ENCODE measurements at places on chromosomes 1 and 21. TPM values are rescaled to one million over a fixed set of nuclear protein-coding genes. Genes with fewer than 3 reads are reported as not detected.

- H3K4me3 ChIP-seq: peak overlapping the region; percentile 78
- peak; percentile 98 for DNase-seq
- H3K36me3 ChIP-seq: no peaks in the 10 kb centered on the region
- peaks cover 95% of the 10 kb centered on the region for H3K4me1 ChIP-seq
These were observed 31.3 kb downstream of the CCN1 start for GRCh38 chr1:85611856-85612255.

DNA sequence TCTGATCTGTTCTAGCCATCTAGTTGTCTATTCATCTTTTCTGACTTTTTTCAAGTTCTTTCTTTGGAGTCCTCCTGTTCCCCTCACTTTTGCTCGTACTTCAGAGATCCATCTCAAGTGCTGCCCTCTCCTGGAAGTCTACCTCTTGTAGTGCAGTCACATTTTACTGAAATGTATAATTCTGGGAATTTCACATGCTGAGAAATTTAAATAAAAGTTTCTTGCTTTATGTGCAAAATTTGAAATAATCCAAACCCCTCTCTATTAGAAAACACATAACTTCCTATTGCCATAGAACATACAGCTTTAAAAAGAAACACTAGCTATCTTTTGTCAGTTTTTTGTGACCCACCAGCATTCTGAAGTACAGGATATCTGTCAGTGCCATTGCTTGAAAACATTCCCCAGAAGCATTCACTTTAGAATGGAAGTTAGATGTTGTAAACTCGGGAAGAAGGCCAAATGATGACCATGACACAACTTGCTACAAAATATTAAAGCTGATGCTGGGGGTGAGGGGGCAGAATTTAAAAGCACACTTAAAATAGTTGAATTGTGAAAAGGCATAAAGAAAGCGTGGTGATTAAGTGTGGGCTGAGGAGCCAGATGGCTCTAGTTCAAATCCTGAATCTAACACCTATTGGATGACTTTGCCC lies 22.0 kb downstream of the RLF start:
- peak overlapping the region; percentile 6 for H3K27ac ChIP-seq
- H3K4me3 ChIP-seq: no peak overlapping the region
- H3K27me3 ChIP-seq: no peaks in the 10 kb centered on the region
- peak; percentile 13 for DNase-seq
- H3K36me3 ChIP-seq: peaks cover 10% of the 10 kb centered on the region
- H3K4me1 ChIP-seq: peaks cover 58% of the 10 kb centered on the region

GRCh38 chr1:156748670-156749418 lies 2.6 kb downstream of the HDGF start:
- peaks cover 28% of the 10 kb centered on the region for H3K36me3 ChIP-seq
- H3K4me3 ChIP-seq: peak overlapping the region; percentile 98
- no peak for DNase-seq
- H3K27ac ChIP-seq: peak overlapping the region; percentile 98

- H3K4me1 ChIP-seq: peaks cover 28% of the 10 kb centered on the region
- H3K4me3 ChIP-seq: no peak overlapping the region
- H3K27ac ChIP-seq: no peak overlapping the region
- no peak for DNase-seq
- H3K36me3 ChIP-seq: peaks cover 4% of the 10 kb centered on the region
These were observed 360.8 kb downstream of the GPATCH2 start for GRCh38 chr1:217270101-217270500.

SLC9C2 gene
- not detected for total RNA-seq

DNA sequence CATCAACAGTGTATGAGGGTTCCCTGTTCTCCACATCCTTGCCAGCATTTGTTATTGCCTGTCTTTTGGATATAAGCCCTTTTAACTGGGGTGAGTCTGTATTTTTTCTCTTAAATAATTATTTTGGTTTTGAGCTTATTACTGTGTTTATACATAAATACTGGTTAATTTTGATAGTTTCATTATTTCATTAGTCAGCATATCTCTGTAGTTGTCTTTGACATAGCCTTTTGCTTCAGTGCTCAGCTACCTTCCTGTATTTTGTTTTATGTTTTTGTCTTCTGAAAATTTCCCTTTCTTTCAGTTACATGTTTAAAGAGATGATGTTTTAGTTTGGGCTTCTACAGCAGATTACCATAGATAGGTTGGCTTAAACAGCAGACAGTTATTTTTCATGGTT lies 138.1 kb downstream of the XPR1 start:
- peaks cover 42% of the 10 kb centered on the region for H3K4me1 ChIP-seq
- DNase-seq: no peak
- H3K27ac ChIP-seq: no peak overlapping the region
- peaks cover 11% of the 10 kb centered on the region for H3K36me3 ChIP-seq
- no peak overlapping the region for H3K4me3 ChIP-seq

- DNase-seq: no peak
- H3K36me3 ChIP-seq: no peaks in the 10 kb centered on the region
- H3K4me3 ChIP-seq: no peak overlapping the region
- no peak overlapping the region for H3K27ac ChIP-seq
- no peaks in the 10 kb centered on the region for H3K27me3 ChIP-seq
These were observed 609.1 kb downstream of the PTPRC start for GRCh38 chr1:199247891-199248290.

PPM1J gene
- total RNA-seq: 1.2 TPM

DNA sequence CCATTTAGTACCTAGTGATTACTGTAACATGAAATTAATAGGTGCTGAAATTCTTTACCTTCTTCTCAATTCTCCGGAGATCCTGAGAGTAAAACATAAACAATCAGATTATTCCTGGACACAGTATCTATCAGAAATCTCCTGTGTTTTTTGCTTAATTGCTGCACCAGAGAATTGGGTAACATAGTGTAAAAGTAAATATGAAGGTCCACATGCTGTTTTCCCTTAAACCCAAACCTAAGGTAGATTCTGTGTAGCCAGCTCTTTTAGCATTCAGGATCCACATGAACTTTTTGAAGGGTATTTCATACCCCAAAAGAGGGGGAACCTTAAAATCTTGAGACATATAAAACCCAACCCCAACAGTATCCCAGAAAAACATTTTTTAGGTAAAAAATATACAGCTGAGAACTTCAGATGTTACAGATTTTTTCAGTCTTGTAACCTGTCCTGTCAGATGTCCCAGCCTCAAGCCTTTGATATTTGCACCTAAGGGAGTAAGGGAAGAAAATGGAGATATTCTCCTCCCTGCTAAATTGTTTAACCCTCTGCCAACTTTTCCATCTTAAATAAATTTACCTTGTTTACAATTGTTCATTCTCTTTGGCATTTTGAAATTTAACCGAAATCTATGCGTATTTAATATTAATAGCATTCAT lies 11.2 kb downstream of the ODR4 start:
- no peak overlapping the region for H3K27ac ChIP-seq
- H3K4me3 ChIP-seq: no peak overlapping the region
- DNase-seq: no peak
- H3K27me3 ChIP-seq: no peaks in the 10 kb centered on the region
- H3K4me1 ChIP-seq: peaks cover 4% of the 10 kb centered on the region

NPPB gene
- not detected for total RNA-seq

DNA sequence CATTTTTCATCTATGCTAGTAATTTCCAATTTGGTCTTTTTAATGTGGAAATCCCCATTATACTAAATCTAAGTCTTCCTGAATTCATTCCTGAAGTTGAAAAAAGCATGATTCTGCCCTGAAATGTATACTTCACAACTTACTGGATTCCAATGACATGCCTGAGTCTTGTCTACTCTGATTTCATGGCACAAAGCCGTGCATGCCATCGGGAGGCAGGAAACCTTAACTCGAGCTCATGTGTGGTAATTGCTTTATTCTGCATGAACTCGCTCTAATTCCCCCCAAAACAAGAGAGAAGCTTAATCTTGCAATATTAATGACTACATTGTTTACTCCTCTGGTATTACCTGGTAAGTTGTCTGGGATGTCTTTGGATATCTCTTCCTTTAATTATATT lies 39.6 kb upstream of the PBX1 start:
- H3K27me3 ChIP-seq: no peaks in the 10 kb centered on the region
- H3K4me3 ChIP-seq: no peak overlapping the region
- H3K4me1 ChIP-seq: no peaks in the 10 kb centered on the region
- no peak overlapping the region for H3K27ac ChIP-seq

DNA sequence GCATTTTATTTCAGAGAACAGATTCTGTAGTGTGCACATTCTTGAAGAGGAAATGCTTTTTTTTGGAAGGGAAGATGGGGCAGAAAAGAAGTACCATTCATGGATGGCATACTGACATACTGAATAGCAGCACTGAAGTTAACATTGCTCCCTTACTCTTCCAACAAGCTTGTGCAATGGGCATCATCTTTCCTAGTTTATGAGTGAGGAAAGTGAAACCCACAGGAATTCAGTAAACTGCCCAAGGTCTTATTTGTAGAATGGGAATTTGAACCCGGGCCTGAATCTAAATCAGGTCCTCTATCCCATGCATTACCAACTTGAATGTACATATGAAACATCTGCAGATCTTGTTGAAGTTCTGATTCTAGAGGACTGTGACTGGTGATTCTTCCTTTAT lies 215.7 kb upstream of the FGGY start:
- H3K27me3 ChIP-seq: no peaks in the 10 kb centered on the region
- H3K36me3 ChIP-seq: no peaks in the 10 kb centered on the region
- peak overlapping the region; percentile 69 for H3K27ac ChIP-seq
- DNase-seq: no peak
- H3K4me1 ChIP-seq: peaks cover 65% of the 10 kb centered on the region
- H3K4me3 ChIP-seq: no peak overlapping the region

GRCh38 chr1:180278596-180279395 lies 48.7 kb downstream of the LHX4 start:
- H3K27me3 ChIP-seq: no peaks in the 10 kb centered on the region
- H3K4me1 ChIP-seq: no peaks in the 10 kb centered on the region
- DNase-seq: no peak
- H3K36me3 ChIP-seq: peaks cover 16% of the 10 kb centered on the region
- no peak overlapping the region for H3K27ac ChIP-seq
- H3K4me3 ChIP-seq: no peak overlapping the region

NEK2 gene
- total RNA-seq: 26.0 TPM

- peak overlapping the region; percentile 23 for H3K4me3 ChIP-seq
- H3K27me3 ChIP-seq: no peaks in the 10 kb centered on the region
- peak overlapping the region; percentile 58 for H3K27ac ChIP-seq
These were observed 348.2 kb upstream of the DUSP10 start for GRCh38 chr1:222090103-222090502.

IFI44L gene
- total RNA-seq: 0.69 TPM

GRCh38 chr1:38045401-38046332 lies 926 bp downstream of the POU3F1 start:
- H3K4me3 ChIP-seq: no peak overlapping the region
- no peak for DNase-seq
- H3K4me1 ChIP-seq: peaks cover 5% of the 10 kb centered on the region
- H3K36me3 ChIP-seq: no peaks in the 10 kb centered on the region
- H3K27me3 ChIP-seq: peaks cover 57% of the 10 kb centered on the region
- no peak overlapping the region for H3K27ac ChIP-seq

- DNase-seq: no peak
- H3K27me3 ChIP-seq: peaks cover 26% of the 10 kb centered on the region
- H3K27ac ChIP-seq: no peak overlapping the region
- H3K4me3 ChIP-seq: no peak overlapping the region
- H3K36me3 ChIP-seq: peaks cover 13% of the 10 kb centered on the region
These were observed 50.8 kb downstream of the CHD5 start for GRCh38 chr1:6129313-6129712.

KCNN3 gene
- not detected for total RNA-seq

KAZN gene
- total RNA-seq: 21.0 TPM

GRCh38 chr1:240705579-240705978 lies 93.6 kb upstream of the GREM2 start:
- 0 out of 2 replicates have a peak, but pooled peaks cover under 1% of the 10 kb centered on the region for H3K36me3 ChIP-seq
- peaks cover 34% of the 10 kb centered on the region for H3K4me1 ChIP-seq
- peak; percentile 58 for DNase-seq
- H3K4me3 ChIP-seq: no peak overlapping the region

GRCh38 chr21:38671773-38672172 lies 134.0 kb upstream of the ETS2 start:
- no peaks in the 10 kb centered on the region for H3K36me3 ChIP-seq
- peaks cover 64% of the 10 kb centered on the region for H3K27me3 ChIP-seq
- H3K4me3 ChIP-seq: no peak overlapping the region
- no peak for DNase-seq

- H3K36me3 ChIP-seq: no peaks in the 10 kb centered on the region
- H3K4me3 ChIP-seq: no peak overlapping the region
- peak; percentile 45 for DNase-seq
- peaks cover 20% of the 10 kb centered on the region for H3K27me3 ChIP-seq
- H3K4me1 ChIP-seq: peaks cover 16% of the 10 kb centered on the region
- no peak overlapping the region for H3K27ac ChIP-seq
These were observed 5.1 kb upstream of the CAPN8 start for GRCh38 chr1:223670458-223671159.

PTPN22 gene
- total RNA-seq: 1.6 TPM

- H3K4me3 ChIP-seq: no peak overlapping the region
- H3K27ac ChIP-seq: no peak overlapping the region
- H3K27me3 ChIP-seq: no peaks in the 10 kb centered on the region
- H3K4me1 ChIP-seq: peaks cover 39% of the 10 kb centered on the region
These were observed 63.3 kb downstream of the PBX1 start for GRCh38 chr1:164622068-164622845.

OR14K1 gene
- not detected for total RNA-seq

DNA sequence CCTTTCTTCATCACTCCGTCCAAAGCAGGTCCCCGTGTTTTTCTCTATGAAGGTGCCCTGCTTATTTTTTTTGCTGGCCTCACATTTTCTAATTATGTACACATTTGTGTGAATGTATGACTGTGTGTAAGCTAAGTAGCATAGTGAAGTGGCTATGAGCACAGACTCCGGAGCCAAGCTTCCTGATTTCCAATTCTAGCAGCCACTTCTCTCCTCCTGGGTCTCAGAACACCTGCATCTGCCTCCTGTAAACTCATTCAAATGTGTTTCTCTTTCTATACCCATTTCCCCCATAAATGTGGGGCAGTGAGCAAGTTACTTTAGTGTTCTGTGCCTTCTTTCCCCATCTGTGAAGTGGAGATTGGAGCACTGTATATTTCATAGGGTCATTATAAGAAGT lies 2.1 kb downstream of the SLAMF6 start:
- no peak for DNase-seq
- peaks cover 13% of the 10 kb centered on the region for H3K4me1 ChIP-seq
- no peak overlapping the region for H3K27ac ChIP-seq
- no peaks in the 10 kb centered on the region for H3K36me3 ChIP-seq

CYP4Z1 gene
- not detected for total RNA-seq

- peaks cover 7% of the 10 kb centered on the region for H3K36me3 ChIP-seq
- H3K4me1 ChIP-seq: no peaks in the 10 kb centered on the region
- H3K4me3 ChIP-seq: no peak overlapping the region
These were observed 96.4 kb downstream of the MIS18A start for GRCh38 chr21:32182449-32182848.

- DNase-seq: peak; percentile 59
- H3K4me3 ChIP-seq: no peak overlapping the region
These were observed 17.2 kb downstream of the HENMT1 start for GRCh38 chr1:108643492-108644335.

GRCh38 chr1:117673405-117673804 lies 67.6 kb downstream of the TENT5C start:
- H3K27ac ChIP-seq: peak overlapping the region; percentile 50
- peaks cover 38% of the 10 kb centered on the region for H3K4me1 ChIP-seq
- peaks cover 7% of the 10 kb centered on the region for H3K27me3 ChIP-seq
- no peaks in the 10 kb centered on the region for H3K36me3 ChIP-seq
- DNase-seq: peak; percentile 81

RBP7 gene
- total RNA-seq: not detected
